Inflammatory macrophage treated with lipopolysaccharide for 4 hours (primary cell): ENCODE measurements at places on chromosomes 6 and 20.
A peak's percentile ranks its signal among the peaks of the same experiment; 100 is the strongest.

GRCh38 chr6:39897698-39898097 is 36.6 kb downstream of the MOCS1 start:
- no peak for DNase-seq

DNA sequence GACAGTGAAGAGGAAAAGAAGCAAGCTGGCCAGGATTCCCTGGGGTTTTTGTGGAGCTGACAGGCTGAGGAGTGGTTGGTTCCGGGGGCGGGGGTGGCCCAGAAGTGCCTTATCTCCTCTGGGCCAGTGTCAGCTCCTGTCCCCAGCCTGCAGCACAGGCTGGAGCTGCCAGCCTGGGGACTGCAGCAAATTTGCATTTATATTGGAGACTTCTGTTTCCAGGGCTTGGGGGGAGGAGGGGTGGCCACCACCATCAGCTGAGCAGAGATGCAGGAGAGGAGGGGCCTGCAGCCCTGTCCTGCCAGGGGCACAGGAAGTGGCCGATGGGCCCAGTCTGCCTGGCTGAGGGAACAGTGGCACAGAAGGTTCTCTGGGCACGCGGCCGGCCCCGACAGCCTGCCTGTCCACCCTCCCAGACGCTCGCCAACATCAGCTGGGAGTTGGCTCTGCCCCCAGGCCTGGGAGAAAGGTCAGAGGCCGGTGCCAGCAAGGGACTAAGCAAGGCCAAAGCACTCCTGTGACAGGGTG is 24.3 kb upstream of the SCRT2 start:
- no peak for DNase-seq

DNA sequence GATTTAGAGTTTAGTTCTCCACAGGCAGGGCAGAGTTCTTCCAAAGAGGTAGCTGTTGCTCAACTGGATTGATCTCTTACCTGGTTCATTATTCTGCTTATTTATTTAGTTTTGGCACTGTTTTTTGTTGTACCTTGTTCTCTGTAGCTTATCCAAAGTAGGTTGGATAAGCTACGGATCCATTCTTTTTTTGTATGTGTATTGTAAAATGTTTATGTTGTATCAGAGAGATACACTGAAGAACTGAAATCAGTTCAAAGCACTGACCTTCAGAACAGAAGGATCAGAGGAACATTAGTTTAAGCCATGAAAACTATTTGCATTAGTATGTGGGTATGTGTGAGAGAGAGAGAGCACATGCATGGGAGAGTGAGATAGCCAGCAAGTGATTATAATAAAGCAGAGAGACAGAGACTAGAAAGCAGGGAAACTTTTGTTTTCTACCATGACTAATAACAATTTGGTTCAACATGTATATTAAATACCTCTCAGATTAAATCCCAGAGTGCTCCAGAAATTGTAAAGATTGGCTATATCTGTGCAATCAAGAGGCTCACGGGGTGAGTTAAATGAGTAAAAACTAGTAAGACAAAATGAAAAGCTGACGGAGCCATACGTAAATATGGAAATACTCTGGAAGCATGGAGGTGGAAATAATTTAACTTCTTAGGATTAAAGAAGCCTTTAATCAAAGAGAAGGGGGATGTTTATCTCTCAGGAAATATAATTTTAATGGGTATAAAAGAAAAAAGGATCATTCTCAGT is 40.2 kb downstream of the ITCH start:
- no peak for DNase-seq

GRCh38 chr20:53660078-53660909 is 66.7 kb upstream of the ZNF217 start:
- DNase-seq = peak; percentile 35

- DNase-seq = no peak
Measured at GRCh38 chr20:51217347-51218045, 194.6 kb upstream of the KCNG1 start.

DNA sequence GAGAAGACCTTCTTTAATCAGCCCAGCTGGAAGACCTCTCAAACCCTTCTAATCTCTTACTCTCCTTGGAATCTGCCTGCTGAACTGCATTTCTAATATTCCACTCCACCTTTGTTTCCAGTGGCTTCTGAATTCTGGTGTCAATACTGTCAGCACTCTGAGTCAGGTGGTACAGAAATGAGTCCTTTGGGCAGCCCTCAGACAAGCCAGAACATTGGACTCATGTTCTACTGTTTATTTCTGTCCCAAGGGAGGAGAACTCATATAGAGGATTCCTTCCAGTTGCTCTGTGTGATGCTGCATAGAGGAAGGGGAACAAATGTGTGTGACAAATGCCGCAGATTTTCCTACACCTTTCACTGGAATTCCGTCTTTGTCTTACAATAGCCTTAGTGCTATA is 114.8 kb downstream of the PHF3 start:
- no peak for DNase-seq

GRCh38 chr6:5046430-5046829 is 38.7 kb upstream of the PPP1R3G start:
- DNase-seq = no peak

GRCh38 chr20:48740712-48741111 is 87.1 kb downstream of the PREX1 start:
- DNase-seq = no peak

- DNase-seq = no peak
Measured at GRCh38 chr6:100465701-100466409, 1.1 kb upstream of the SIM1 start.

DNA sequence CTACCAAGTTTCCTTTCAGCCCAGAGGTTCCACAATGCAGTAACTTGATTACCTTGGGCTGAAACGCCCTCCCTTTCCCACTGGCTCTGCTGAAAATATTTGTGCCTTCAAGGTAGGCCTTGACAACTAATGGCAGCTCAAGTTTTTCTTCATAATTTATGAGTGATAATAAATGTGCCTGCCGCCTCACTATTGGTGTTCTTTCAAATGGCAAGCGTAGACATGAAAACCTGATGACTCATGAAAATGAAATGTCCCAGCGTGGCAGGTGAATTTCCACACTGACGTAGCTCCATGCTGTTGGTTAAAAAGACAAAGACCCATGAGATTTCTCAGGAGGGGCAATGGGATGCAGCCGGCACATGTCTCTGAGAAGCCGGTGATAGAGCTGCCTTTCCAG is 107.2 kb upstream of the GGTLC1 start:
- DNase-seq = no peak

DNA sequence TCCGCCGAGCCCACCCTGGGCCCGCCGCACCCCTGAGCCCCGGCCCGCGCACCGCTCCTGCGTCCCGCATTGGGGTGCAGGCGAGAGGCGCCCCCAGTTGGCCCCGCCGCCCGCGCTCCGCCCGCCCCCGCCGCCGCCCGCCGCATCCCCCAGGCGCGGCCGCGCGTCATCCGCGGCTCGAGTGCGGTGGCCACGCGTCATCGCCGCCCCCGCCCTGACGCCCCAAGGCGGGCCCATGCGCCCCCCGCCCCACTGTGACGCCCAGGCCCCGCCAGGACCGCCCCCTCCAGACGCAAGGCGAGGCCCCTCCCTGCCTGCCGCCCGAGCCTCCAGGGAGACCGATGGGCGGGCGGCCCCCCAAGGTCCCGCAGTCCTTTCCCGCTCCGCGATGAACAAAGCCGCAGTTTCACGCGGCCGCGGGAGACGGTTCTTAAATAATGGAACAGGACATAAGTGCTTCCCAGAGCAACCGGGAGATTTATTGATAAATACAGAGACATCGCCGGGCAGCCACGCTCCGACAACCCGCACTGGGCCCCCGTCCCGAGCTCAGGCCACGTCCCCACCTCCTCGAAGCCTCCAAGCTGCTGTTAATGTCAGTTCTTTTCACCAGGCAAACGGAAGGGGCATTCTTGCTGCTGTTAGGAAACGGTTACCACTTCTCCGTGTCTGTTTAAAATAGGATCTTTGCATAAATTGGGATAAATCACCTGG is at the start of gene ANKRD60:
Gene ANKRD60 (minus strand): TSS at position 170 of the 714 bp plus-strand sequence. CDS start 0 bp downstream, at position 170.
- DNase-seq = no peak

- DNase-seq = no peak
Measured at GRCh38 chr20:64162239-64162910, 1.9 kb upstream of the MYT1 start.

DNA sequence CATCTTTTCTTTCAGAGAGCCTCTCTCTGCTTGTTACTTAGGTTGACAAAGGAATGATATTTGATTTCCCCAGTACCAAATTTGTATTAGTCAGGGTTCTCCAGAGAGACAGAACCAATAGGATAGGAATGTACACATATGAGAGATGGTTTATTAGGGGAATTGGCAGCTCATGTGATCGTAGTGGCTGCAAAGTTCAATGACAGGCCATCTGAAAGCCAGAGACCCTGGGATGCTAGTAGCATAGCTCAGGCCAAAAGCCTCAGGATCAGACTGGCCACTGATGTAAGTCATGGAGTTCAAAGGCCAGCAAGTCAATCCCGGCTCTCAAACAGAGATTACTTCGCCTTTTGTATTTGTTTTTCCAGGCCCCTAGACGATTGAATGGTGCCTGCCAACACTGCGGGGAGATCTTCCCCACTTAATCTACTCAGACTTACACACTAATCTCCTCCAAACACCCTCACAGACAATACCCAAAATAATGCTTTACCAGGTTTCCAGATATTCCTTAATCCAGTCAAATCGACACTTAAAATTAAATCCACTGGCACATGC is 215.5 kb downstream of the ALDH8A1 start:
- DNase-seq = no peak

- DNase-seq = no peak
Measured at GRCh38 chr20:5217616-5218015, 90.8 kb downstream of the CDS2 start.

- peak; percentile 60 for DNase-seq
Measured at GRCh38 chr6:44219053-44219814, 2.5 kb downstream of the MYMX start.

DNA sequence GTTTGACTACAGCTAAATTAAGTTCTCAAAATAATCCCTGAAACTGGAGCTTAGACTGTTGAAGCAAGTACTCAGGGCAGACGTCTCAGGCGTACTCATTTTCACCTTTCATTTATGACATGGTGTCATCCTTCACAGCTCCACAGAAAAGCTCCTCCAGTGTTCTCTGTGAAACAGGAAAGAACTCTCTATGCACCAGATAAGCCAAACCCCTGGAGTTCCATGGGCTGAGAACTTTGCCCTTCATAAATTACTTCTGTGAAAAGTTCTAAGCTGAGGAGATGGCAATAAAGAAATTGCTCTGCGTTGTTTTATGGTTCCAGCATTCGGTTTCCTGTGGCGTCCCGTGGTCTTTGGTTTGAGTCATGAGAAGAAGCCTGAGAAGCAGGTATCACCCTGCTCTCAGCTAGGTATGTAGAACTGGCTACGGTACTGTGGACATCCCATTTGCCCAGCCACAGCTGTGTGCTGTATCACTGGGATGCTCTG is 20.2 kb upstream of the RREB1 start:
- no peak for DNase-seq

DNA sequence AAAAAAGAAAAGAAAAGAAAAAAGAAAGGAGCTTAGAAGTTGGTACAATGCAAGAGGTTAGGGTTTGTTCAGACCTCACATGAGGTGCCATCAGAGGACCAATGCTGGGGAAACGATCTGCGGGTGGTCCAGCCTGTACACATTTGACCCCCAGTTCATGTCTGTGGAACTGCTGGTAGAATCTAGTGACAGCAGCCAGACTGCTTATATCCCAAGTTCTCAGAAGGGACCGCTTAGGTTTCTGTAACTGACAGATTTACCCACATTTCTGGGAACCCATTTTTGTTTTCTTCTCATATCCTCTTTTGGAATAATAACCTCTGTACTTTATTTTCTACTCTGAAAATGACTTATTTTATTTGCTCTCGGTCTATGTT is 4.7 kb downstream of the PPP1R18 start:
- DNase-seq = no peak

GRCh38 chr6:91241946-91242613 is 655.2 kb upstream of the MAP3K7 start:
- no peak for DNase-seq

DNA sequence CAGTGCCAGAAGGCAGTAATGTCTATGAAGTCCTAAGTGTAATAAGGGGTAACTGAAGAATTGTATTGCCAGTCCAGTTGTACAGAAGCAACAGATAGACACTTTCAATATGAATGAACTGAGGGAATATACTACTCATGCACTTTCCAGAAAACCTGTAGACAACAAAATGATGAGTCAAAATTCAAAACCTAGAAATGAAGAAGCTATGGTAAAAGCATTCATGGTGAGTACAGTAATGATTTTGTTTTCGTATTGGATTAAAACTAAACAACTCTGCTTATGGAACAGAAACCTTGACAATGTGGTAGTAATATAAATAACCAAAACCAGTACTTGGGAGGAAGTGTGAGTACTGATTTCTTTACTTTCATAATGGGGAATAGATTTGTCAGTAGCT is 35.0 kb downstream of the ARMC2 start:
- DNase-seq = peak; percentile 51

- DNase-seq = no peak
Measured at GRCh38 chr6:158574800-158575199, 14.9 kb downstream of the TMEM181 start.

- DNase-seq = no peak
Measured at GRCh38 chr6:56043076-56043475, 167.7 kb upstream of the BMP5 start.

- DNase-seq = peak; percentile 77
Measured at GRCh38 chr6:38673397-38674165, 29.4 kb downstream of the GLO1 start.

GRCh38 chr6:37547564-37548061 is 47.9 kb upstream of the CCDC167 start:
- DNase-seq = no peak

DNA sequence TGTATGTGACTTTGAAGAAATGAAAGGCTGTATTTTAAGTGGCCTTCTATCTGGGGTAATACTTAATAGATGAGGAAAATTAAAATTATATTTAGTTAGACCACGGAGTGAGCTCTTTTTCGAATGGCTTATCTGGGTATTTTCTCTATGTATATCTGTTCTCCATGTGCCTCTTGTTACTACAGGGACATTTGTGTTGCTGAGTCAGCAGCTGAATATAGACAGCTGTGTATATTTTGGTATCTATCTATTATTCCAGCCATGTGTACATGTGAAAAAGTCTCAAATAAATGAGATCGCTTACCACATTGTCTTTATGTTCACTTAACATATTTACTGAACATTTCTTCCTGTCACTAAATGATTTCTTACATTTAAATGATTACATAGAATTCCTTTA is 57.2 kb downstream of the TMEM200A start:
- no peak for DNase-seq

- DNase-seq = no peak
Measured at GRCh38 chr6:34196833-34197195, 39.9 kb upstream of the HMGA1 start.

DNA sequence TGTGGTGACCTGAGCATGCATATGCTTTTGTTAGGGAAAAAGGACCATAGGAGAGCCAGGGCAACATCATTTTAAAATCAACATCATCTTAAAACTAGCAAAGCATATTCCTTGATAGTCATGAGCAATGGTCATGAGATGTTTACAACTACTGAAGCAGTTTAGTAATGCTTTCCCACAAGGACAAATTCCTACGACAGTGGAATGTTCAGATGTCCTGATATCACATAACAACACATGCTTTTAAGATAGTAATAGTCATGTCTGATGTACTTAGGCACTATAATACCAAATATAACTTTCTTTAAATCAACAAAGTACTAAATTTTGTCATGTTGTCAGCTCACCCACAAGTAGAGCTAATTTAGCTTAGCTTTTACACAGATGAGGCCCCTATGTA is 370.3 kb downstream of the HTR1B start:
- no peak for DNase-seq
